ENCODE measurements at places on chromosomes 5 and 9.

- DNase-seq: peak; percentile 67
Measured at GRCh38 chr5:174323878-174324281, 278.4 kb downstream of the NSG2 start.

- peak; percentile 42 for DNase-seq
Measured at GRCh38 chr5:39772307-39772706, 347.5 kb upstream of the DAB2 start.

GRCh38 chr9:128714586-128715435, 9.1 kb downstream of the ZDHHC12 start:
- no peak for DNase-seq

GRCh38 chr5:149712439-149713147, 17.5 kb upstream of the PPARGC1B start:
- DNase-seq: no peak

DNA sequence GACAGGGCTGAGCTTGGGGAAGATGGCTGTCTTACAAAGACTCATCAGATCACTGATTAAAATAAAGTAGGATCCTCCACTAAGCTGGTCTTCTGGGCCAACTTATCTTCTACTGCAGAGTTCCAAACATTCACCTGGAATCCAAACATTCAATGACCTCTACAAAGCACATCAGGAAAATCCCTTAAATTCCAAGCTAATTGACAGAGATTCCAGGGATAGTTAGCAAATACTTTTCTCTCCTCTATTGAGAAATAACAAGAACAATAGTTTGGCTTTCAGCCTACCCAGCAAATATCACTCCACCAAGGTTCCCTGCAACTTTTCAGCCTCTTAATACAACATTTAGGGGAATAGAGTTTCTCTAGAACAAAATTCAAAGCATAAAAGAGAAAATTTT, 140.6 kb upstream of the LIFR start:
- DNase-seq: no peak

DNA sequence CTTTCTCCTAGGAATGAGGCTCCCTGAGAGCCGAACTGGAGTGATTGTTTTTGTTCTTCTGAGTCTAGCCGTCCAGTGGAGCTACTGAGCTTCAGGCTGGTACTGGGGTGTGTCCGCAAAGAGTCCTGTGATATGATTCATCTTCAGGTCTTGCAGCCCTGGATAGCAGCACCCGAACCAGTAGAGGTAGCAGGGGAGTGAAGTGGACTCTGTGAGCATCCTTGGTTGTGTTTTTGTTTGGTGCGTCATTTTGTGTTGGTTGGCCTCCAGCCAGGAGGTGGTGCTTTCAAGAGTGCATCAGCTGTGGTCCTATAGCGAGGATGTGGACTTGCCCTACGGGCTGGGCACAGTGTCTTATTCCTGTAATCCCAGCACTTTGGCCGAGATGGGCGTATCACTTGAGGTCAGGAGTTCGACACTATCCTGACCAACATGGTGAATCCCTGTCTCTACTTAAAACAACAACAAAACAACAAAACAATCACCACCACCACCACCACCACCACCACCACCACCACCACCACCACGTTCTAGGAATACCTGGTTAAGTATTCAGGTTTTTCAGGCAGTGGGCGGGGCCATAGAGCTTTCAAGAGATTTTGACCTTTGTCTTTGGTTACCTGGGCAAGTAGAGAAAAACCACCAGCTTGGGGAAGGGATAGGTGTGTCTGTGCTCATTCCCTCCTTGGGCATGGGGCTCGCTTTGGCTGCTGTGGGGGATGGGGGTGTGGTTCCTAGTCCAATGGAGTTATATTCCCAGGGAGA, 154.0 kb downstream of the WDR70 start:
- no peak for DNase-seq

- no peak for DNase-seq
Measured at GRCh38 chr9:113990570-113990907, 87.6 kb downstream of the AMBP start.

GRCh38 chr9:2126331-2126803, 111.2 kb downstream of the SMARCA2 start:
- DNase-seq: peak; percentile 11

GRCh38 chr9:105392531-105392930, 55.3 kb upstream of the FSD1L start:
- no peak for DNase-seq

GRCh38 chr5:180988016-180988415, 630 bp upstream of the BTNL3 start:
- no peak for DNase-seq

DNA sequence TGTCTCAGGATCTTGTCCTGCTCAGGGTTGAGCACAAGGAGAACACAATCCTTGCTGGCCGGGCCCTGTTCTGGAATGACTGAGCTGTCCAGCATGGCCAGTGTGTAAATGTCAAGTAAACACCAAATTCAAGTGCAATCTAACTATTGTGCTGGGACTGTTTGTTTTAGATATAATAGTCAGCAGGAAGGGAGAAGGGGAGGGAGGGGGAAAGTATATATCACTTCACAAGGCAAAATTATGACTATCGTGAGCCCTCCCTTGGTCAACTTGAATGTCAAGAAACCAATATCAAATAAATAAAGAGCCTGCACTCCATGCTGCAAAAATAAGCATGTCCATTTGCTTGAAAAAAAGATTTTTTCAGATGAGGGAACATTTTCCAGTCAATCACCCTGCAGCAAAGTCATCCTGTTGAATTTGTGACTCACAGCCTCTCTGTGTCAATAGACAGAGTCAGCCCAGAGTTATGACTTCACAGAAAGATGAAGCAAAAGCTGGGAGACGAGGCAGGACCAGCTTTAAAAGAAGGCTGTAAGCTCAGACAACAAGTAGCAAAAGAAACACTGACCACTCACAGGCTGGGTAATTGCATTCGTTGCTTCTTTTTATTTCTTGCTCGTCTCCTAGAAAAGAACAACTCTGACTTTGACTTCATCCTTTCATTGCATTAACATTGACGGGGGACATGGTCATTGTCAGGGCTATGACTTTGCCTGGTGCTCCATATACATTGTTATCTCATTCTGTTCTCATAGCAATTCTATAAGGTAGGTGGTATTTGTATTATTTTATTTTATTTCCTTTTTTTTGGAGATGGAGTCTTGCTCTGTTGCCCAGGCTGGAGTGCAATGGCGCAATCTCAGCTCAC, 15.3 kb upstream of the KLF4 start:
- DNase-seq: peak; percentile 90
